ENCODE measurements at places on chromosomes 7 and 10.

- no peak for DNase-seq
Observed at GRCh38 chr10:3411044-3411443, 238.5 kb upstream of the PITRM1 start.

- DNase-seq = no peak
Observed at GRCh38 chr10:61099756-61100155, 155.8 kb upstream of the RHOBTB1 start.

DNA sequence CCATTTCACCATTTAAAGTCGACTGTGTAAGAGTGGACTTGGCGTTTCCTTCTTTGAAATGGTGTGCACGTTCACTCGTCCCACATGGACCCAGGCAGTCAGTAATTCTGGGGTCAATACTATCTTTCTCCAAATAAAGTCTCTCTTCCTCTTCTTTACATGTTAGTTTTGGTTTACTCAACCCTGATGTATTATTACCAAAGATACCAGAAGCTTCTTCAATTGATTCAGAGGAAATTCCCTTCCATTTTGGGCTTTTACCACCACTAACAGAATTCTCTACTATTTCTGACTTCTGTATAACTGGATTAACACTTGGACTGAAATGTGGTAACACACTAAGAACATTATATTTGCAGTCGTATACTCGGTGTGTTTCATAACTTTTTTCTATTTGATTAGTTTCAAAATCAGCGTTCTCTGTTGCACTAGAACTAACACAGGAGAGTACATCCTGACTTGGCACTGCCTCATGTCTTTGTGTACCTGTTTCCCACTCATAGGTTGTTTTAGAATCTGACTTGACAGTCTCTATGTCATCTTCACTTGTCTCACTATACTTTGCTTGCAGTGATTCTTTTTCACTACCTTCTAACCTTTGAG lies 60.8 kb downstream of the LARP4B start:
- DNase-seq = no peak

- DNase-seq = no peak
Observed at GRCh38 chr10:30987463-30987862, 44.2 kb downstream of the ZNF438 start.

GRCh38 chr7:123571187-123571586 lies 13.6 kb upstream of the NDUFA5 start:
- no peak for DNase-seq

GRCh38 chr7:98702021-98702420 lies 84.9 kb downstream of the NPTX2 start:
- DNase-seq = no peak

DNA sequence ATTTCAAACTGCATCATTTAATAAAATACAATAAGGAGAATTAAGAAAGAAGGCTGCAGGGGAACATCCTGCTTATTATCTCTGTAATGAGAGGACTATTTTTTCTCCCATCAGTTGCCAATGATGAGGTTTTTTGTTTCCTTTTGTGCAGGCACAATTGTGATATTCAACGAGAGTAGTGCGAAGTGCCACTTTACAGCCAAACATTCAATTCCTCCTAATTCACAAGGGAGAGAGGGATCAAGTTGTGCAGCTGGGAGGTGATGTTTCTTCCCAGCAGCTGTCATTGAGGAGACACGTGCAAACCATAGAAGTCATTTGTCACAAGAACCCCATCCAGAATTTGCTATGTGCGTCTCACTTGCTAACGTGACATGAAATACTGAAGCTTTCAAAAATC lies 81.6 kb upstream of the ICA1 start:
- DNase-seq = no peak

DNA sequence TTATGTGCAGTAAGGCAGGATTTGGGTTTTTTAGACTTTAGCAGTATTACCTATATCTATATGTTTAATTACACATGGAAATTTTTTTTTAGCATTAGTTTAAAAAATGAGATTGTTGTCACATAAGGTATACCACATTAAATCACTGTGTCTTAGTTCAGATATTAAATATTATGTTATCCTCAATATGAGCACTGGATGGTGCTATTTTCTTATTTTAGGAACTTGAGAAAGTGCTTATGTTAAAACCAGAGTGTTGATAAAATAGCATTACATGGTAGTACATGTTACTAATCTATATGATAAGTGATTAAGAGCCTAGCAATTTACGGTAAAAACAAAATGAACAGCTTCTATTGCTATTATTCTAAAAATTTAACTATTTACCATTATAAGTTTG lies 28.8 kb downstream of the MIOS start:
- DNase-seq = no peak

GRCh38 chr10:78010278-78010677 lies 19.0 kb downstream of the POLR3A start:
- no peak for DNase-seq

DNA sequence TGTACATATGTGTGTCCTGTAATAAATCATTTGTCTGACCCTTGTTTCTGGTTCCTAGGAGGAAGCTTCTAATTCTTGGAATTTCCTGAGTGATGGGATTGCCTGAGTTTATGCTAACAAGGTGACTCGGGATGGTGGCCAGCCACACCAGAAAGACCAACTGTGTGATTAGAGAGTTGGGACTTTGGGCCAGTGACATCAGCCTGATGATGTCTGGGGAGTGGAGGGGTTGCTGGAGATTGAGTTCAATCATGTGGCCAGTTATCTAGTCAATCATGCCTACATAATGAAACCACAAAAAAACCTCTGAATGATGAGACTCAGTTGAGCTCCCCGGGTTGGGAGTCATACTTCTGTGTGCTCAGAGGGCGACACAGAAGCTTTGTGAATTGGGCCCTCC lies 23.5 kb upstream of the CARD11 start:
- no peak for DNase-seq

DNA sequence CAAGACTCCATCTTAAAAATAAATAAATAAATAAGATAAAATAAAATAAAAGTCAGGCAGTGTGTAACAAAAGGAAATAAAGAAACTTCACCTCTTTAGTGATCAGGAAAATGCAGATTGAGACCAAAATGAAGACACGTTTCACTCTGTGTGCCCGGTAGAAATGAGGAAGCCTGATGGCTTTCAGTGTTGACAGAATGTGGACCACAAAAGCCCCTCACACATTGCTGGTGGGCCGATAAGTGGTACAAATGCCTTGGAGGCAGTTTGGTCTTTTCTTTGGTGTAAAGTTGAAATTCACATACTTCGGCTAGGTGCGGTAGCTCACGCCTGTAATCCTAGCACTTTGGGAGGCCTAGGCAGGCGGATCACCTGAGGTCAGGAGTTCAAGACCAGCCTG lies 44.5 kb upstream of the PFKFB3 start:
- no peak for DNase-seq

- no peak for DNase-seq
Observed at GRCh38 chr10:79159141-79159651, 90.4 kb downstream of the ZMIZ1 start.

DNA sequence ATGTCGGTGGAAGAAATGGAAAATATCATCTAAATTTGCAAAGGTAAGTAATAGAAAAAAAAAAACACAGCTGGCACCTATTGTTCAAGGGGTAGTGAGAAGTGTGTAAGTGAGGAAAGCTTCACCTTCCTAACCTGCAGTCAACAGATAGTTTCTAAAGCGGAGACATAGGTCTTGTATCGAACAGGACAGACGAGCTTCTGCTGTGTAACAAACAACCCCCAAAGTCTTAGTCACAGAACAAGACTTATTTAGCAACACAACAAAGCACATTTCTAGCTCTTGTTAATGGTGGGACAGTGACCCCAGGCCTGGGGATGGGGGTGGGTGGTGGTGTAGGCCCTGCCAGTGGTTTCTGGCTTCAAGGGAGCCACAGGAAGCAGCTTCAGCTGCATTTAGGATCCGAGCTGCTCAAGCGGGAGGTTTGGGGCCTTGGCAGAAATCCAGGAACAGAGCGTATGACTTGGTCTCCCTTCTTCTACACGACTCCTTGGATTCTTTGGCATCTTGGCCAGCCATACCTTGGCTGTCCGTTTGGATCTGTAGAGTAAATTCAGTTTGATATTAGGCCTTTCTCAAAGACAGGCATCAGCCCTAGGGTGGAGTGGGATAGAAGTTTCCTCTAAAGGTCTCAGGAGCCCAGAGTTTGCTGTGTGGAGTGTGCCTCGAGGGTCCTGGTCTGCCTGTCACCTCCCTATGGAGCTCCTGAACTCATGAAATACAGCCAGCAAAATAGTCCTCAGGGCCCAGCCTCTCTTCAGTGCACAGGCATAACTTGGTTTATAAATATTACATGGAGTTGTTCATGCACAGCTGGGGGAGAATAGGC lies 56.9 kb upstream of the SHH start:
- DNase-seq = no peak

GRCh38 chr7:38934051-38934450 lies 25.1 kb upstream of the VPS41 start:
- no peak for DNase-seq

DNA sequence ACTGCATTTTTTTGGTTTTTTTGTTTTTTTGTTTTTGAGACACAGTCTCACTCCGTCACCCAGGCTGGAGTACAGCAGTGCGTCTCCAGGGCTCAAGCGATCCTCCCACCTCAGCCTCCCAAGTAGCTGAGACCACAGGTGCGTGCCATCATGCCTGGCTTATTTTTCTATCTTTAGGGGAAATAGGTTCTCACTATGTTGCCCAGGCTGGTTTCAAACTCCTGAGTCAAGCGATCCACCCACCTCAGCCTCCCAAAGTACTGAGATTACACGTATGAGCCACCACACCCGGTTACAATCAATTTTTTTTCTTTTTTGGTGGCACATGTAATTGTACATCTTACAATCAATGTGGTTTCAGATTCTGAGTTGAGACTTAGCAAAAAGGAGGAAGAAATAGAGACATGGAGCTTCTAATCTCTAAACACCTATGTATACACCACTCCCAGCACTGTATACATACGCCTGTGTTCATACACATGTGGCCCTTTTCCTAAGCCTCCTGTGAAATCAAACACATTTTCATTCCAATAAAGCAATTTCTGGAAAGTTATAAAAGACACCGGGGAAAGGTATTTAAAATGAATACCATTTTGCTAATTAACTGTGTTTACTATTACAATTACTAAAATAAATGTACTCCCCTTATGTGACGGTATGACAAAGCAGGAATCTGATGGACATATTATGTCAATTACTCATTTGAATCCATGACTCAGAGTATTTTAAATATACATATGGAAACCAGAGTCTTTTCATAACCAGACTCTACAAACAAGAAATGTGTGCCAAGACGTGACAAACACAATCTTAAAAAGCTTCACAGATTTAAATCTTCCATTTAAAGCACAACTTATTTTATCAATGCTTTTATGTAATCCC lies 40.9 kb downstream of the SMURF1 start:
- DNase-seq = no peak

- no peak for DNase-seq
Observed at GRCh38 chr10:72298592-72299519, 25.1 kb downstream of the DDIT4 start.

DNA sequence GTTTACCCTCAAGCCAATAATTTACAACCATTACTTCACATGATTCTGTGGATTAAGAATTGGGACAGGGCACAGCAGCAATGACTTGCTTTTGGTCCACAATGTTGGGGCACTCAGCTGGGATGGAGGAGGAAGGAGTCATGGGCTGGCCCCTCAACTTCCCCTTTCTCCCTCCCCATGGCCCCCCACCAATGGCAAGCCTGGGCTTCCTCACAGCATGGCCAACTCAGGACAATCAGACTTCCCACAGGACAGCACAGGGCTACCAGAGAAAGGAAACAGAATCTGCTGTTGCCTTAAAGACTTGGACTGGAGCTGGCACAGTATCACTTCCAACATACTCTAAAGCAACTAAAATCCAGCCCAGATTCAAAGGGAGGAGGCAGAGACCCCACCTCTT lies 160.7 kb downstream of the PTPN20 start:
- DNase-seq = no peak

DNA sequence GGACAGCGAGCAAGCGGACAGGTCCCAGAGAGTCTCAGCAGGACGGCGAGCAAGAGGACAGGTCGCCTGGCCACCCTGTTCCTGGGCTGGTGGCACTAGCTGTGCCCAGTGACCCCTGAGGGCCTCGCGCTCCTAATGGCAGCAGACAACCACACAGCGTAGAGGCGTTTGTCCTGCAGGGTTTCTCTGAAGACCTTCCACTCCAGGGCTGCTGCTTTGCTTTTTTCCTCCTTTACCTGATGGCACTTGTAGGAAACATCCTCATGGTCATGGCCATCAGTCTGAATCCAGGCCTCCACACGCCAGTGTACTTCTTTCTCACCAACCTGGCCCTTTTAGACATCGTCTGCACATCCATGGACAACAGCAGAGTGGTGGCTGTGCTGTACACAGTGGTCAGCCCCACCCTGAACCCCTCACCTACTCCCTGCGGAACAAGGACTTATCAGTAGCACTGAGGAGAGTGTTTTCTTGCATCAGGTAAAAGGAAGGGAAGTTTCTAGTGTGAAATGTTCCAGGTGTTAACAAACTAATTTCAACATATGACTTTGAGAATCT lies 27.4 kb downstream of the SCART1 start:
- no peak for DNase-seq

- no peak for DNase-seq
Observed at GRCh38 chr7:762885-763284, 35.8 kb upstream of the PRKAR1B start.

DNA sequence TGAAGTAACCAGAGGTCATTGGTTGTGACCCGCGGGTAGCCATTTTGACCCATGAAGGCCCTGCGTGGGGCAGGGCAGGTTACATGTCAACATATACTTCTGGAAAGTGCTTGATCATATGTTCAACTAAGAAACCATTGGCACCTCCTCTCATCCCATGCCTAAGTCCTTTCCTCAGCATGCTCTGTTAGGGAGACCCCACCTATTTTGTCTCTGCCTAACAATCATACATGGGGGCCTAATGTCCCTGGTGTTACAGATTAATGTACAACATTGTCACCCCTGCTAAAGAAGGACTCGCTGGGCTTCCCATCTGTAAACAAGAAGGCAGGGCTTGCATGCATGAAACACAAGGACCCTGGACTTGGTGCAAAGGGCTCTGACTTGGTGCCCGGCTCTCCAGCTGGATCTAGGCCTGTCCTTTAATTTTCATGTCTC lies 133.7 kb upstream of the TNS3 start:
- no peak for DNase-seq

Measured in stimulated activated CD4-positive, alpha-beta T cell treated with anti-CD3 and anti-CD28 coated beads, Interleukin-2, amount 100 ng/mL, for 4 hours (primary cell).